ENCODE measurements at places on chromosomes 13 and 19.

DNA sequence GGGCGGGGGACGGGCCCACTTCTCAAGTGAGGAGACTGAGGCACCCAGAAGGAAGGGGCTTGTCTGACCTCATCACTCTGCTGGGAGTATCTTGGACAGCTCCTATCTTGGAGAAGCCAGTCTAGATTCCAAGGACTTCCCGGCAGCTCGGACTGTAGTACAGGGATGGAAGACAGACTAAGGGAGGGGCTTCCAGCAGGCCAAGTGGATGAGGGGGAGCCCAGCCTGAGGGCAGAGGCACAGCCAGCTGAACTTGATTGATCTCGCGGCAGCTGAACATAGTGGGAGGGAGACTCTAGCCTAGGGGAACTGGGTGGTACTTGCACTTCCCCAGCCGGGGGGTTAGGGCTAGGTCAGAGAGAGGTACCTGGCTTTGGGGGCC lies 711 bp downstream of the CILP2 start:
- DNase-seq: no peak

DNA sequence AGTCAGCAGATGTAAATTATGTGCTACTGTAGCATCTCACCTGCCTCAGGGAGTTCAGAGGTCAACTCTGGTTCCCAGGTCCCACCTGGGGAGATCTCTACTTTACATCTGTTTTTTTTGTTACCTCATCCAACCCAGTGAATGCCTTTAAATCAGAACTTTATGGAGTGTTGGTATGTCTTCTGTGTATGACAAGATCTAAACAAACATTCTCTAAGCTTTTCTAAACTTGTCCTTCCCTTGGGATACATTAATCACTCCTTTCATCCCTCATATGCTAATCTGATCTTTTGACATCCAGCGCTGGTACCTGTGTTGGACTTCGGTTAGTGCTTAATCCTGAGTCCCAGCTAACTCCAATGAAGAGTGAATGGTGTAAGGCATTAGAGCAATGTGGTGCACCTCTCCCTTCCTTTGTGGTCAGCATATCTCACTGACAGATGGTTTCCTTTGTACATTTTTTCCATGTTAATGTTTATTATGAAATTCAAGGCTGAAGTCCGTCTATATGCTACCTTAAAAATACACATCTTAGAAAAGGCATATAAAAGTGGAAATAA lies 213.4 kb downstream of the ABCC4 start:
- no peak for DNase-seq

GRCh38 chr13:113802090-113802531 lies 43.1 kb downstream of the TMEM255B start:
- DNase-seq: no peak

DNA sequence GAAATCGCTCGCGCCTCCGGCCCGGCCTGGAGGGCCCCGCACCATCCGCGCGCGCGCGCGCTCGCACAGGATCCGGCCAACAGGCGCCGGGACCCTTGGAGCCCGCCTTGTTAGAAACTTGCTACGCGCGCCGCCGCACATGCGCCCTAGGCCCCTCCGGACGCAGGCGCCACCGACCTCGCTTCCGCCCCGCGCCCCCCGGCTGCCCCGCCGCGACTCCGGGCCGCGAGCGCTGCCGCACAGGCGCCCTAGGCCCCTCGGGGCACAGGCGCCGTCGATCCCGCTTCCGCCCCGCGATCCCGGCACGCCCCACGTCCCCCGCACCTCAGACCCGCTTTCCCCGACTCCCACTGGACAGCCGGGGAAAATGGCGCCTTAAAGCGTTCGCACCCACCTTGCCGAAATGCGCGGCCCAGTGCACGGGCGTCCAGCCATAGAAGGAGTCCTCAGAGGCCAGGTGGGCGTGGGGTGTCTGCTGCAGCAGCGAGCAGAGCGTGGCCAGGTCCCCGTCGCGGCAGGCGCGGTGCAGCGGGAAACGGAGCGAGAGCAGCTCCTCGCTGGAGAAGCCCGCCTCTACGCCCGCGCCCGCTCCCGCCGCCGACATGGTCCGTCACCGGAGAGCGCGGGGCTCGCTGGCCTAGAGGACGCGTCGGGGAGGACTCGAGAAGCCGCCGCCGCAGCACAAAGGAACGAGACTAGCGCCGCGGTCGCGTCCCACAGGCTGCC lies 375 bp downstream of the ANKRD10 start:
- DNase-seq: peak; percentile 82

DNA sequence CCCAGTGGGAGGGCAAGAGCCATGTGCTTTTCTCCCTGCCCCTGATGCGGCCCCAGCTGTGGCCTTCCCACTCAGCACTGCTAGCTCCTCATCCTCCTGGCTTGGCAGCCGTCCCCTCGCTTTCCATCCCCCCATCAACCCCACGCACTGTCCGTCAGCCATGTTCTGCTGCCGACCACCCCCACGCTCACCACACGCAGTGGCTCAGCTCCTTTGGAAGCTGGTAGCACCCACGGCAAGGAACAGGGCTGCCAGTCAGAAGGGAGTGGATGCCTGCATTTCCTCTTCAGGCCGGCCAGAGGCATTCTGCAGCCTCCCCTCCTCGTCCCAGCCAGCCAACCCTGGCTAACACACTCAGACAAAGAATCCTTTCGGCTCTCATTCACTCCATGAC lies 6.3 kb downstream of the CALM3 start:
- DNase-seq: no peak

- no peak for DNase-seq
These were observed 127.3 kb downstream of the UQCRFS1 start for GRCh38 chr19:29085630-29086029.

DNA sequence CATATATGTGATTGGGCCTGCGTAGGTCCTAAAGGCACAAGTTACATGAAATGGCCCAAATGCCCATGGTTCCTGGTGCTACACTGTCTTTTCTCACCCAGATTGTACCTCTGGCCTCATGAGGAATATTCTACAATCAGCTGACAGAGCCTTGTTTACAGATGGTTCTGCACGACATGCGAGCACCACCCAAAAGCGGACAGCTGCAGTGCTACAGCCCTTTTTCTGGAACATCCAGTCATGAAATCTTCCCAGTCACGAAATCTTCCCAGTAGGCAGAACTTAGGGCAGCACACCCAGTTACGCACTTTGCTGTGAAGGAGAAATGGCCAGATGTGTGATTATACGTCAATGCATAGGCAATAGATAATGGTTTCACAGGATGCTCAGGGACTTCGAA lies 7.7 kb upstream of the ELF1 start:
- DNase-seq: no peak

- DNase-seq: no peak
These were observed 438.5 kb downstream of the ZNF536 start for GRCh38 chr19:30810726-30811125.

GRCh38 chr19:39997638-39998216 lies 867 bp downstream of the ZNF546 start:
- DNase-seq: no peak

DNA sequence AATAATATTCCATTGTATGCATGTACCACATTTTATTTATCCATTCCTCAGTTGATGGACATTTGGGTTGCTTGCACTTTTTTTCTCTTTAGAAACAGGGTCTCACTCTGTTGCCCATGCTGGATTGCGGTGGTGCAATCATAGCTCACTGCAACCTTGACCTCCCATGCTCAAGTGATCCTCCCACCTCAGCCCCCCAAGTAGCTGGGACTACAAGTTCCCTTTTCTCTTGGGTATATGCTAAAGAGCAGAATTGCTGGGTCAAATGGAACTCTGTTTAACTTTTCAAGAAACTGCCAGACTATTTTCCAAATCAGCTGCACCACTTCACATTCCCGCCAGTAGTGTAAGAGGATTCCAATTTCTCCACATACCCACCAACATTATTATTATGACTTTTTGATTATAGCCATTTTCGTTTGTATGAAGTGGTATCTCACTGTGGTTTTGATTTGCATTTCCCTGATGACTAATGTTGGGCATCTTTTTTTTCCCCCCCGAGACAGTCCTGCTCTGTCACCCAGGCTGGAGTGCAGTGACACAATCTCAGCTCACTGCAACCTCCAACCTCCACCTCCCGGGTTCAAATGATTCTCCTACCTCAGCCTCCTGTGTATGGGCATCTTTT lies 7.6 kb upstream of the IPO5 start:
- DNase-seq: no peak

DNA sequence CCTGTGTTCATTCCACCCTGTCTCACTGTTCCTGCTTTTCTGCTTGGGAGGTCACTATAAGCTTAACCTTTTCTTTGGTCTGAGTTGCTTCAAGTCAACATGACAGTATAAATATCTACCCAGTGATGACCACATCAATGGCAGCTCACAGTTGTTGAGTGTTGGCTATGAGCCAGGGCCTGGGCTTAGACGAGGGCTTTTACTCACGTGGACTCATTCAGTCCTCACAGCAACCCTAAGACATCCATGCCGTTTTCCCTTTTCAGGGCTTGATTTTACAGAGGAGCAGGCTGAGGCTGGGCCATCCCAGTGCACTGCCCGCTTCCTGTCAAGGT lies 10.2 kb upstream of the CCDC97 start:
- DNase-seq: no peak

GRCh38 chr19:10316229-10317044 lies 622 bp upstream of the FDX2 start:
- no peak for DNase-seq

- DNase-seq: no peak
These were observed 3.9 kb upstream of the FAM216B start for GRCh38 chr13:42777467-42777866.

- no peak for DNase-seq
These were observed 65.6 kb upstream of the USE1 start for GRCh38 chr19:17149393-17150135.

- DNase-seq: peak; percentile 53
These were observed 8.1 kb upstream of the SEMA6B start for GRCh38 chr19:4567584-4568071.

DNA sequence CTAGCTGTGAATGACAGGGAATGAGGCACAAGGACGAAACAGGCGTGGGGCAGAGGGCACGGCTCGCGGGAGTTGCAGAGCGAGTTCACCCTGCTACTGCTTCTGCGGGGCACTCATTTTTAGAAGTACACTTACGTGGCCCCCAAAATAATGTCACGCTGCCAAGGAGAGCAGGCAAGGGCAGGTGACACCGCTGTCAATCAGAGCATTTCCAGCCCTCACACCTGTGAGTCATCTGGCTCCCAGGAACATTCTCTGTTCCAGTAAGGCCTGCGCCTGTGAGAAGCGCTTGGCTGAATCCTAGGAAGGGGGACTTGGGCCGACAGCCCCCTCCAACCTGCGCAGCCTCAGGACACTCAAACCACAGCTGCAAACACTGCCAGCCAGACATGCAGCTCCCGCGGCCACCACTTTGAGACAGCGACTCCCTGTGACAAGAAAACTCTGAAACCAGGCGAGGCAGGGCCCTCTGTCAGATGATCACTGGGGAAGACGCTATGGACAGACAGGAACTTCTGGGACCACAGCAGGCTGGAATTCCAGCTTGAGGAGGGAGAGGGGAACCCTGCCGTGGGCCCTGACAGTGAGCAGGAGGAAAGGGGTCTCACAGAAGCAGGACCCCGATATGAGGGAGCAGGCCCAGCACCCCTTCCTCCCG lies 12.7 kb downstream of the DOT1L start:
- DNase-seq: no peak

DNA sequence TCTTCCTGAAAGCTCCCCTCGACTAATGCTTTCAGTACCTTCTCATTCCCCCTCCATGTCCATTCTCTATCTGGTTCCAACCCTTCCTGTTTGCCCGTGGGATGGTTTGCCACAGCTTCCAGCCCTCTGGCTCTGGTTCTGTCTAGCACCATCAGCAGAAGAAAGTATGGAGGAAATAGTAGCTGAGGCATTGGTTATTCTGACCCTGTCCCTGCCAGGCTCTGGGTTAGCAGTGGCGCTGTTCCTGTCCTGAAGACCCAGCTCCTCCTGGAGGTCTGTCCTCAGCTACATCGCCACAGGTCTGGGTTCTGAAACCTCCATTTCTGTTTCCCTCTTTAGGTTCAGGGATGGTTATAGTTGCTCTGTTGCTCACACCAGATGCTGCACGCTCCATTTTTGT lies 604.6 kb upstream of the GPC6 start:
- DNase-seq: no peak

GRCh38 chr19:52296773-52297600 lies at the start of gene ZNF480:
TSS of gene ZNF480 (plus strand) at chr19:52297169. CDS start at chr19:52300413, 3,244 bp downstream.
- DNase-seq: peak; percentile 68

DNA sequence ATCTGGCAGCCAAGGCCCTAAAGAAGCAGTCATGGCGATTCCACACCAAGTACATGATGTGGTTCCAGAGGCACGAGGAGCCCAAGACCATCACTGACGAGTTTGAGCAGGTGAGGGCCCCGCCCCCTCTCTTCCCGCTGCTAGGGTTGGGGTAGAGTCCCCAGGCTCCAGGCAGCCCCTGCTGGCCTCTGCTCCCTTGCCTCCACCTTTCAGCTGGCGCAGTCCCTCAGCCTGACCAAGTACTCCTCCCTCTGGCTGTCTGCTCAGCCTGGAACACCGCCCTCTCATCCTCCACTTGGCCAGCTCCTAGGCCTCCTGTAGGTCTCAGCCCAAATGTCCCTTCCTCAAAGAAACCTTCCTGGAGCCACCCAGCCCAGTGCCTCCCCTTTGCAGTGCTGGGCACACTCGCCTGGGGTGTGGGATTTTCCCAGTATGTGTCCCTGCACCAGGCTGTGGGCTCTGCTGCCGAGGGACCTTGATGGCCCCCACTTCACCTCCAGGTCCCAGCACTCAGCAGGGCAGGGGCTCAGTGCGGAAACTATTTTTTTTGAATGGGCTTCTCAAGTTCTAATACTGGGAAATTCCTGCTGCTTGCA lies 5.7 kb downstream of the LENG1 start:
- no peak for DNase-seq
